ENCODE measurements at places on chromosomes 11 and 22. TPM values are rescaled to one million over a fixed set of nuclear protein-coding genes. Genes with fewer than 3 reads are reported as not detected.

The MMP13 gene
- not detected for polyA plus RNA-seq

The PRRG4 gene
- polyA plus RNA-seq = 0.07 TPM

The HBG2 gene
- polyA plus RNA-seq = not detected

The HIC2 gene
- 0.39 TPM for polyA plus RNA-seq

The OR51G1 gene
- polyA plus RNA-seq = not detected

The UVRAG gene
- polyA plus RNA-seq = 17.8 TPM

The EXT2 gene
- polyA plus RNA-seq = 12.3 TPM

The DLG2 gene
- 404 TPM for polyA plus RNA-seq

The ADM2 gene
- not detected for polyA plus RNA-seq

The MIAT gene
- polyA plus RNA-seq = 20.1 TPM

The RNF26 gene
- polyA plus RNA-seq = 8.3 TPM

The USP47 gene
- polyA plus RNA-seq = 29.7 TPM

The ZNF214 gene
- 4.1 TPM for polyA plus RNA-seq

The MS4A15 gene
- polyA plus RNA-seq = not detected

The KIAA0930 gene
- 3.0 TPM for polyA plus RNA-seq

The KCNJ4 gene
- not detected for polyA plus RNA-seq

The TTLL1 gene
- polyA plus RNA-seq = 3.8 TPM

The CPT1B gene
- 0.88 TPM for polyA plus RNA-seq

The GPHA2 gene
- not detected for polyA plus RNA-seq

The PDE3B gene
- 2.3 TPM for polyA plus RNA-seq

The HSD17B12 gene
- 57.7 TPM for polyA plus RNA-seq

The TMEM258 gene
- 402 TPM for polyA plus RNA-seq

The CDC42EP2 gene
- polyA plus RNA-seq = 4.2 TPM

The SLC6A5 gene
- 0.60 TPM for polyA plus RNA-seq

The SCN4B gene
- polyA plus RNA-seq = 5.4 TPM

The RIBC2 gene
- not detected for polyA plus RNA-seq

The OR52K1 gene
- not detected for polyA plus RNA-seq

The KCNA4 gene
- 0.31 TPM for polyA plus RNA-seq

The ELF5 gene
- not detected for polyA plus RNA-seq

The GTSE1 gene
- not detected for polyA plus RNA-seq

The TNNI2 gene
- polyA plus RNA-seq = not detected

The LRRC10B gene
- polyA plus RNA-seq = not detected

The ARHGAP8 gene
- polyA plus RNA-seq = not detected

The OR51E2 gene
- not detected for polyA plus RNA-seq

The MS4A4A gene
- polyA plus RNA-seq = not detected

The APOL4 gene
- polyA plus RNA-seq = not detected

The LIF gene
- polyA plus RNA-seq = not detected

The CD3E gene
- polyA plus RNA-seq = not detected

The PEX16 gene
- 2.4 TPM for polyA plus RNA-seq

The OR52E8 gene
- not detected for polyA plus RNA-seq

The MS4A12 gene
- not detected for polyA plus RNA-seq

The PELI3 gene
- 1.9 TPM for polyA plus RNA-seq

The P4HA3 gene
- 4.2 TPM for polyA plus RNA-seq

The C22orf23 gene
- polyA plus RNA-seq = 4.0 TPM

The LMO2 gene
- 11.4 TPM for polyA plus RNA-seq

The SELENOM gene
- 52.1 TPM for polyA plus RNA-seq

The SLC43A3 gene
- 3.0 TPM for polyA plus RNA-seq

All from Purkinje cell (primary cell).